A549 treated with GW870086 at 1 μM for 4 hours (cell line): ENCODE measurements at places on chromosomes 16 and 17. TPM values are rescaled to one million over a fixed set of nuclear protein-coding genes. Genes with fewer than 3 reads are reported as not detected.

The HOXB8 gene
- total RNA-seq = 6.9 to 8.8 TPM (median 8.2 TPM) in 5 replicates

The ZFP3 gene
- total RNA-seq = 0.69 to 1.3 TPM (median 1.0 TPM) in 5 replicates

The CDH13 gene
- total RNA-seq = 0.02 to 0.03 TPM in 2 of 5 replicates, not detected in the others

The TXNDC17 gene
- 388 to 481 TPM (median 445 TPM) in 5 replicates for total RNA-seq

The GAS7 gene
- 0.18 to 0.56 TPM (median 0.45 TPM) in 5 replicates for total RNA-seq

The NDUFAB1 gene
- 187 to 197 TPM (median 193 TPM) in 5 replicates for total RNA-seq

The C1QTNF1 gene
- 51.8 to 62.2 TPM (median 53.9 TPM) in 5 replicates for total RNA-seq

The KRT40 gene
- total RNA-seq = not detected in 5 replicates

The CCR7 gene
- 0.74 to 1.1 TPM (median 0.94 TPM) in 5 replicates for total RNA-seq

The TP53TG3B gene
- total RNA-seq = 0.26 to 0.34 TPM in 2 of 5 replicates, not detected in the others

The KRT33B gene
- not detected in 5 replicates for total RNA-seq

The ZSCAN10 gene
- 0.33 TPM in 1 of 5 replicates, not detected in the others for total RNA-seq

The ITGA3 gene
- 402 to 477 TPM (median 461 TPM) in 5 replicates for total RNA-seq

The GNAO1 gene
- total RNA-seq = 0.46 to 0.86 TPM (median 0.65 TPM) in 5 replicates

The CCL22 gene
- 0.03 to 0.09 TPM (median 0.07 TPM) in 3 of 5 replicates, not detected in the others for total RNA-seq

The TBX4 gene
- 0.09 to 0.38 TPM (median 0.19 TPM) in 5 replicates for total RNA-seq
